ENCODE measurements at places on chromosomes 4 and X.

DNA sequence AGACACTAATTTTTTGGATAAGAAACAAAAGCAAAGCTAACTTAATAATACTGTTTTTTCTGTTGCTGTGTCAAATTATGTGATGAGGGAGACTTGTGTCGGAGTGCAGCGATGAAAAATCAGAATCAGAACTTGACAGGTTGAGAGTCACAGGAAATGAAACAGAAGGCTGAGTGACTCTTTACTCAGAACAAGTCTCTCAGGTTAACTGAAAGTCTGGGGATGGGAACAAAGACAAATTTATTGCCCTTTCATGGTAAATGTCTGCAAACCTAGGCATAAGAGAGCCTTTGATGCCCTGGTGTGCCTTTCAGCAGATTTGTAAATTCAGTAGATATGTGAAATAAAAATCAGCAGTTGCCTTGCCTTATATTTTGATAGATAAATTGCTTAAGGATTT is 96.0 kb downstream of the ADGRL3 start:
- DNase-seq = no peak

DNA sequence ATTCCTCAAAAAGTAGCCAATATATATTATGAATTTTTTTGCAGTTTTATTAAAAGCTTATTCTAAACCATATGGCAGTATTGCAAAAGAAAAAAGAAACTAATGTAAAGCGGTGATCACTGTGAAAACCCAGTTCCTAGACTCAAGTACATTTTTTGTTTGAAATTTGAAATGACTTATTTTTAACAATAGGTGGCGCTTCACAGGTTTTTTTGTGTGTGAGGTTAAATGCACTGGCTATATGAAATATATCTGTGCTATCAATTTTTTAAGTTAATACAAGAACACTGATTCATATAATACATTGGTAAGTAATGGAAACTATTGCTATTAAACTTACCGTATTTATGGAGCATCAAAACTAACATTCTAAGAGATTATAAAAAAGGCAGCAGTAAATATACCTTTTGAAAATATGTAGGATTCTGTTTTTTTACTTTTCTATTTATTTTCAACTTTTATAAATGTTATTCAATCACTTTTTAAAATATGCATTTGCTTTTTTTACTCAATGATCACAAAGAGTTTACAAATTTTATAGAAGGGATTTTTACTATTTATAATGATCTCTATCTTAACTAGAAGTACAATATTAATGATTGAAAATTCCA is 5.6 kb upstream of the SPRY1 start:
- no peak for DNase-seq

DNA sequence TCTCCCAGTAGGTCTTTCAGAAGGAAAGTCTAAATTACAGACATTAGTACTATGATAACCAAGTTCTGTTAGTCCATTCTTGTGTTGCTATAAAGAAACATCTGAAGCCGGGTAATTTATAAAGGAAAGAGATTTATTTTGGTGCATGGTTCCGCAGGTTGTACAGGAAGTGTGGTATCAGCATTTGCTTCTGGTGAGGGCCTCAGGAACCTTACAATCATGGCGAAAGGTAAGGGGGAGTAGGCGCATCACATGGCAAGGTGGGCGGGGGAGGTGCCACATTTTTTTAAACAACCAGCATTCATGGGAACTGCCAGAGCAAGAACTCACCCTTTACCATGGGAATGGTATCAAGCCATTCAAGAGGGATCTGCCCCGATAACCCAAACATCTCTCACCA is 26.2 kb upstream of the USP46 start:
- no peak for DNase-seq

GRCh38 chr4:153116291-153116680 is 88.0 kb upstream of the TRIM2 start:
- no peak for DNase-seq

GRCh38 chr4:153900426-153900825 is 111.5 kb upstream of the SFRP2 start:
- no peak for DNase-seq

GRCh38 chr4:83993774-83994173 is 457.9 kb downstream of the GPAT3 start:
- DNase-seq = no peak

DNA sequence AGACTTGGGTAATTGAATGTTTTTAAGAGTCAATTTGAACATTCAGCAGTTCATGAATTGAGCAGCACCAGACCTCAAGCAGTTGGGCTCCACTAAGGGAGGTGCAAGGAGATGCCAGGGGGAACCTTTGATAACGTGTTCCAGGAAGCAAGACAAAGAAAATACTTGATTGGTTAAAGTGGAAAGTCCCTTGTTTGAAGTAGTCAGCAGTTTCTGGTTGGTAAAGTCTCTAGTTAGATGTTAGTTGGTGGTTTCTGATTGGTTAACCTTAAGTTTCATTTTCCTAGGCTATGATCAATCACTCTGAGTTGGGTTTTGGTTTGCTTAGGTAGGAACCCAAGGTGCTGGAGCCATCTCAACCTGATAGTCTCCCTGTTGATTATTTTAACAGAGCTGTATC is 4.0 kb downstream of the HERC6 start:
- peak; percentile 70 for DNase-seq

- DNase-seq = no peak
These were observed 1.4 kb upstream of the HHIP start for GRCh38 chr4:144644368-144645101.

DNA sequence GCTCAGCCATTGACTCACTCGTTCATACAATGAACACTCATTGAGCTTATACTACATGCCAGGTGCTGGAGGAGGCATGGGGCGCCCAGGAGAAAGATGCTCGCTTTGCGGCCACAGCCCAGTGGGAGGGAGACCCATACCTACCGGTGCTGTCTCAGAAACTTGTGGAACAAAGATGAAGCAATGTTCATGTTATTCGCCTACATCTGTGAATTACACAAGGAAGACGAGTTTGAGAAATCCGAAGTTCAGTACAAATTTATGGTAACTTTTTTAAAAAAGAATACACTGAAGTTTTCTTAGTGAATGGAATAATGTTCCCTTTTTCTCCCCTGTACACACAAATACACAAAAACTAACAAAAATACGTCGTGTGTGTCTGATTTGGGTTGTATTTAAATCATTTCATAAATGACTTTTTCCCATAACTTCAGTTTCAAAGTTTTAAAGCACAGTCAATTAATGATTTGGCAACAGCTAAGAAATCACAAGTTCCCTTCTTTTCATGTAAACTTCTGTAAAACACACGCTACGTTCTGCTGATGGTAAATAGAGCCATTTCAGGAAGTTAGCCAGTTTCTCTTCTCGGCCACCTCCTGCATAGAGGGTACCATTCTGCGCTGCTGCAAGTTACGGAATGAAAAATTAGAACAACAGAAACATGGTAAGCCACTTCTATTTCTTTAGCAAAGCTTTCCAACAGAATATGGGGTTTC is at the start of gene TLR8:
TLR8 (plus strand) TSS at position 575 of the 716 bp plus-strand sequence; CDS start at position 662, 87 bp downstream.
- no peak for DNase-seq

- DNase-seq = no peak
These were observed 68.8 kb upstream of the BCOR start for GRCh38 chrX:40166582-40166981.
